ENCODE measurements at places on chromosomes 6 and 20.
A peak's percentile ranks its signal among the peaks of the same experiment; 100 is the strongest.

DNA sequence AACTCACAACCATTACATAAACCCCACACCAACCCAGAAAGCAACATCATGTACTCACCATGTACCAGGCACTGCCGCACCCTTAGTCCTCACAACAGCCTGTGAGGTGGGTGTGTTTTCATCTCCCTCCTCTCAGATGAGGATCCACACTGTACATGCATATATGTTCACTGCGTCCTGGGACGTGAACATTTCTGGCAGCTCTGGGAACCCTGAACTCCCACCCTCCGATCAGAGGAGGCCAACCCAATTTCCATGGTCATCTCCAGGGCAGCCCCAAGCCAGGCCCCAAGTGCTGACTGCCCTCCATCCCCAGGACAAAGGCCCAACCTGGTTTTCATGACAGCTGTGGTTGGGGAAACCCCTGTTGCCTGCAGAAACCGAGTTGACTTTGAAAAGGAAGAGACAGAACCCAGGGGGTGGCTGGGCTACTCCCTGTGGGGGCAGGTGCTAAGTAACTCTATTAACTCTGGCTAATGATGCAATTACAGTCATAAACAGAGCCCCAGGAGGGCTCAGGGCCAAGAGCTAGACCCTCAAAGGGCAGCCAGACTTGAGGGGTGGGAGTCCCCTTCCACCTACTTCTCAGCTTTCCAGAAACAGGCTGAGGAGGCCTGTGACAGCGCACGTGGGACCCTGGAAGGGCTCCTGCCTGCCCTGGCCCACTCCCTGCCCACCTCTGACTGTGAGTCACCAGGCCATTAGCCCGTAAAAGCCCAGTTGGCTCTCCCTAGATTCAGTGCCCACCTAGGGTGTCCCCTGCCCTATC lies 2.6 kb downstream of the TFEB start:
- no peak for DNase-seq

GRCh38 chr6:28996844-28997510 lies 8.1 kb downstream of the ZNF311 start:
- DNase-seq: no peak

GRCh38 chr6:24472181-24472580 lies 17.2 kb downstream of the GPLD1 start:
- no peak for DNase-seq

- DNase-seq: peak; percentile 12
Measured at GRCh38 chr20:5215672-5216304, 89.0 kb downstream of the CDS2 start.

DNA sequence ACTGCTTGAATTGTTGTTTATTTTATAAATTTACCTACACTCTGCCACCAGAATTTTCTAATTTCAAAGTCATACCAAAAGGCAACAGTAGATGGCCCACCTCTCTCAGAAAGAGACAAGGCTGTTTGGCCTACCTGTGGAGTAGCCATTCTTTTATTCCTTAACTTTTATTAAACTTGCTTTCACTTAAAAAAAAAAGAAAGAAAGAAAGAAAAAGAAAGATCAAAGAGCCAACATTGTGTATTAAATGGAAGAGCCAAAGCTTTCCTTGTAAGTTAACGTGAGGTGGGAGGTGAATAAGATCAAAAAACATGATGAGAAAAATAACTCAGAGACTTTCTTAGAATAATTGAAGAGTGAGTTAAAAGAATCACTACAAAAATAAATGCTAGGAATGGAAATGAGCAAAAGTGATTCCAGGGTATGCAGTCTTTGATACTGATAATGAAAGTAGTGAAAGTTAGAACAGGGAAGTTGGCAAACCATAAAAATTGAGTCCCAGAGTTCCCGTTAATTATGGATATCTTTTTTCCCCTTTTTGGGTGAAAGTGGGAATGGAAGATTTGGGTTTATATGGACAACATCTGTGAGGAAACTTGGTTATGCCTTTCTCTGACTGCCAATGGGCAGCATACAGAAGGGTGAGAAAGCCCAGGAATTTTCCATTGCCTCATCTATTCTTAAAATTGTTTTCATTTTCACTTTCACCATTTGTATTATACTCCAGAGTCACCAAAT lies 35.9 kb upstream of the MYB start:
- DNase-seq: peak; percentile 16

Measured in astrocyte of the cerebellum (primary cell).